ENCODE measurements at places on chromosomes 3 and 15.

- DNase-seq = no peak
Observed at GRCh38 chr3:128238184-128238489, 84.9 kb downstream of the EEFSEC start.

GRCh38 chr15:80309769-80310384 is 57.9 kb upstream of the CTXND1 start:
- no peak for DNase-seq

GRCh38 chr15:89802986-89803824 is 11.4 kb downstream of the ANPEP start:
- DNase-seq = no peak

DNA sequence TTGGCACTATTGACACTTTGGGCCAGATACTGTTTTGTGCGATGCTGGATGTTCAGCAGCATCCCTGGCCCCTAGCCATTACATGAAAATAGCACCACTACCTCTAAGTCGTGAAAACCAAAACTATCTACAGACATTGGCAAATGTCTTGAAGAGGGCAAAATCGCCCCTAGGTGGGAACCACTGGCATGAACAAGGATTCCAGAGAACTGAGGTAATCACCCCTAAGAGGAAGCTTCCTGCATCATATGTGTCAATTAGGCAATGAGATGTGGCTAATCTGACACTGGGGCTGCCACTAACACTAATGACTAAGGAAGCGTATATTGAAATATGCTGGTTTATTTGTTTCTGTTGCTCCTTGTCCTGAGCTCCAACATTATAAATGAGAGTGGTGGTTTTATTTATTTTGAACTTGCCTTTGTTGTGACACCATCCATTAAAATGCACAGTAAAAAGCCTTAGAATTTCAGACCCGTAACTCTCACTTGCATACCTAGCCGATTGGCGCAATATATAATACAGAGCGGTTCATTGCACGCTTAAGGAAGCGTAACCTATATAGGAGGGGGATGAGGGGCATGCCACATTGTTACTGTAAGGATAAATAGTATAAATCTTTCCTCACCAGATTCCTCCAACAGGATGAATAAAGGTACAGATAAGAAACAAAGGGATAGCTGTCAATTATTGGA is 299.8 kb upstream of the CNTN4 start:
- no peak for DNase-seq

DNA sequence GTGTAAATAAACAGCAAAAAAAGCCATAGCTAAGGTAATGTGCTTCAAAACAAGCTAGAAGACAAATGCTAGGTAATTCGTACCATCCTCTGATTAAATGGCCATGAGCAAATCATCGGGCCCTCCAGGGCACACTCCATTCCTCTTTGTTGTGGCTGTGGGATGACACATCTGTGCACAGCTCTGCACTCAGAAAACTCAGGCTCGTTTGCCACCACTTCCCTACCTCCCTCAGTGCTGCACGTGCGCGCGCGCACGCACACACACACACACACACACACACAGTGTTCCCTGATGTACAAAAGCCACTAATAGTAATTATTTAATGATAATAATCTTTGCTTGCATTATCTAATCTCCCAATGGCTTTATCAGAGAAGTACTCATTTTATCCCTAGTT is 336.6 kb downstream of the FEZF2 start:
- DNase-seq = no peak

DNA sequence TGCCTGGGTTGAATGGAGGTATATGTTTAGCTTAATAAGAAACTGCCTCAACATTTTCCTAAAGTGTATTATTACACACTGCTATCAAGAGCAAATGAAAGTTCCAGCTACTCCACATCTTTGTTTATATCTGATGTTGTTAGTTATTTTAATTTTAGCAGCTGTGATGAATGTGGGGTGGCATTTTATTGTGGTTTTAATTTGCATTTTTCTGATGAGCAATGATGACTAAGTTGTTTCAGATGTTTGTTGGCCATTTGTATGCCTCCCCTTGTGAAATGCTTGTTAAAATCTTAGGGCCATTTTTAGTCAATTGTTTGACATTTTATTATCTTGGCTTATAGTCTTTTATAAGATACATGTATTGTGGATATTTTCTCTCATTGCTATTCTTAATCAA is 260.4 kb upstream of the SLCO3A1 start:
- DNase-seq = no peak

GRCh38 chr3:171831936-171832335 is 11.2 kb upstream of the TMEM212 start:
- no peak for DNase-seq

GRCh38 chr3:10848261-10848660 is 32.2 kb downstream of the SLC6A11 start:
- DNase-seq = no peak

DNA sequence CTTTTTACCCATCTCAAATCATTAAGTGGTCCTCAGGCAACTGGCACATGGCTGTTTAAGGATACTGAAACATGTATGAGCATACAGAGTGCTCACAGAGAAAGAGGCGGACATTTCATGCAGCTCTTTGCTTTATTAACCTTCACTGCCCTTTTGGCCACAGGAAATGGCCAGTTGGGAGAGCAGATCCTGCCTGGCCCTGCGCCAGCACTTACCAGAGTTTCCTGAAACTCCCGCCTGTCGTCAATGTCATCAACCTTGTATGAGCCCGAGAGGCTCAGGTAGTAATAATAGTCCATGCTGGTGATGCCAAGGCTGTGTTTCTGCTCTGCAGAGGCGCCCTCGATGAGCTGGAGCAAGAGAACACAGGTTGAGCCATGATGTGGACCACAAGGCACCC is 17.8 kb downstream of the LDHAL6B start:
- no peak for DNase-seq

DNA sequence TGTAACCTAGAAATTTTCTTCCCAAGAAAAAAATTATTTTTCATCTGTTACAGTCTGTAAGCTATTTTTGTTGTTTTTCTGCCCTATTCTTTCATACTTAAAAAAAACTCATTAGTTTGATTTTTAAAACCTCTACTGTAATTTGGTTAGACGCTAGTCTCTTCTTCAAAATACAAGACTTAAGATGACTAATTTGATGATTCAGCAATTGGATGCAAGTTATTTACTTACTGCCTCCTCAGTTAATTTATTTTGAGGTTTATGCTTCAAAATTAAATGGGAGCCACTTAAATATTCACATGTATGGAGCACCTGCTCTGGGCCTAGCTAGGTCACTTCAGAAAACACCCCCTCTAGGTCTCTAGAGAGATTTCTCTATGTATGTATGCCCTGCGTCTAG is 132.4 kb downstream of the IQCH start:
- no peak for DNase-seq

DNA sequence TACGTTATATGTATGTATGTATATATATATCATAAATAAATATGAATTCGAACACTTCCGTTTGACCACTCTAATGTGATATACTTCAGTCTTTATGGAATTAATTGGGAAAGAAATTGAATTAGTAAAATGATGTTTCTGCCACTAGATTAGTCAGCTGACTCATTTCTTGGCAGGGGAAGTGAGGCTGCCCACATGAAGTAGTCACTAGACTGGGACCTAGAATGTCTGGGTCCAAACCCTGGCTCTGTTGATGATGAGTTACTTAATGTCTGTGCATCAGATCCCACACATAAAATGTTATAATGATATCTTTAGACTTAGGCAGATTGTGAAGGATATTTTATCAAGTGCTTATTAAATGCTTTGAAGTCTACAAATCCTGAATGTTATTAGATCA is 27.4 kb upstream of the ARL14 start:
- no peak for DNase-seq

DNA sequence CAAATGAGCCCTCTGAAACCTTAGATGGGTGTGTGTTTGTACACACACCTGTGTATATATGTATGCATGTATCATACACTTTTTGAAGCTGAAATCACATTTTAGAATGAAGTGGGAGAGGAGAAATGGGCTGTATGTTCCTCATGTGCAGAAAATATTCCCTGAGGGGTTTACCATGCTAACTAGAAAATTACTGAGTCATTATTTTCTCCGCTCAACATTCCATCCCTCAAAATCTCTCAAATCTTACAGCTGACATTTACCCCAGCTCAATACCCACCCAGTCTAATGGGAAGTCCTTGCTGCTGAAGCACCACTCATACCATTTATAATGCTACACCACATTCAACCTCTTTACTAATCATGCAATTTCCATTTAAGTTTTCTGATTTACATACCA is 138.6 kb downstream of the P2RY1 start:
- no peak for DNase-seq

DNA sequence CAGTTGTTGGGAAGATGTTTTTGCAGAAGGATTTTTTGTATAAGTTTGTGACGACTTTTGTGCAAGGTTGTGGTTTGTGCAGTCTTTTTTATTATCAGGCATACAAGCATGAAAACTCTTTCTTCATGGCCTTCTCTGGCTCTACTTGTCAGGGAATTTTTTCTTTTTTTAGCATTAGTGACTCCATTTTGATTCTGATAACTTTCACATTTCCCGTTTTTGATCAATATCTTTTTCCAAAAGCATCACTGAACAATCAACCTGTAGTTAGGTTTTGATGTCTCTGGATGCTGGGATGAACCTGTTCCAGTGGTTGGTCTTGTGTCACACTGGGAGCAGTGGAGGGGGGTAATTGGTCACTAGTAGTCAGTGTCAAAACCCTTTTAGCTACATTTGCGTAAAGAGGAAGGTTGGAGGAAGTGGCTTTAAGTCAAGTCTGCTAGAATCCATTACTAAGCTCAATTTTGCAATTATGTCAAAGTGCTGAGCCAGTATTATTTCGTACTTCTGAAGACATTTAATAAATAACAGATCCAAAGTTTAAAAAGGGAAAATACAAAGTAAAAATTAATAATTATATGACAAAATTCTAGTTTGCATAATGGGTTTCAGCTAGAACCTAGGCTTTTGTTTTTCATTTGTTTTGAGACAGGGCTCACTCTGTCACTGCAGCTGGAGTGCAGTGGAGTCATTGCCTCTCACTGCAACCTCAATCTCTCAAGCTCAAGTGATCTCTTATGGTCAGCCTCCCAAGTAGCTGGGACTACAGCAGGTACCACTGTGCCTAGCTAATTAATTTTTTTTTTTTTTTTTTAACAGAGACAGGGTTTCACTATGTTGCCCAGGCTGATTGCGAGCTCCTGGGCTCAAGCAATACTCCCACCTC is 18.8 kb upstream of the CFAP161 start:
- DNase-seq = no peak

- no peak for DNase-seq
Observed at GRCh38 chr3:87837076-87837475, 221.7 kb downstream of the CGGBP1 start.

GRCh38 chr3:36969540-36970432 is 23.1 kb downstream of the EPM2AIP1 start:
- DNase-seq = peak; percentile 48

GRCh38 chr3:172085557-172085895 is 46.1 kb downstream of the FNDC3B start:
- no peak for DNase-seq

GRCh38 chr15:41936649-41937567 is 35.4 kb downstream of the EHD4 start:
- DNase-seq = peak; percentile 83

DNA sequence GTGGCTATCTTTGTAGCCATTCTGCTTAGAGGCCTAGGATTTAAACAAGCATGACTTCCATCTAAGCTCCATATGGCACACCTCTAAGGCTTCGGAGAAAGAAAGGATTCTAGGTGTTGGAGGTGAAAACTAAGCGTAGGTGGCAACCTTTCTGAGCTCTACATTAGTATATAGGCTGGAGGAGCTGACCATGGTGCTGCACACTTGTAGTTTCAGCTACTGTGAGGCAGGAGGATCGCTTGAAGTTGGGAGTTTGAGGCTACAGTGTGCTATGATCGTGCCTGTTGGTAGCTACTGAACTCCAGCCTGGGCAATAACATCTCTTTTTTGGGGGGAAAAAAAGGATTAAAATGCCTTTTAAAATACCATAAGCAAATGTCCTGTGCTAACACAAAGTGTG is 7.4 kb downstream of the EAF1 start:
- DNase-seq = no peak

DNA sequence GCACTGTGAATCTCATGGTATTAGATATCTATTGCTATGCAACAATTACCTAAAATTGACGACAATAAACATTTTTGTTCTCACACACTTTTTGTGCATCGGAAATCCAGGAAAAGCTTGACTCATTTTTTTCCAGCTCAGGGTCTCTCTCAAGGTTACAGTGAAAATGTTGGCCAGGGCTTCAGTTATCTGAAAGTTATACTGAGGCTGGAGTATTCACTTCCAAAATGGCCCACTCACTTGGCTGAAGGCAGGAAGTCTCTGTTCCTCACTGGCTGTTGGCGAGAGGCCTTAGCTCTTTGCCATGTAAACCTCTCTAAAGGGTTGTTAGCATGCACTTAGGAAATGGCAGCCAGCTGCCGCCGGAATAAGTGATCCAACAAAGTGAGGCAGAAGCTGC is 41.4 kb downstream of the OSTN start:
- no peak for DNase-seq

DNA sequence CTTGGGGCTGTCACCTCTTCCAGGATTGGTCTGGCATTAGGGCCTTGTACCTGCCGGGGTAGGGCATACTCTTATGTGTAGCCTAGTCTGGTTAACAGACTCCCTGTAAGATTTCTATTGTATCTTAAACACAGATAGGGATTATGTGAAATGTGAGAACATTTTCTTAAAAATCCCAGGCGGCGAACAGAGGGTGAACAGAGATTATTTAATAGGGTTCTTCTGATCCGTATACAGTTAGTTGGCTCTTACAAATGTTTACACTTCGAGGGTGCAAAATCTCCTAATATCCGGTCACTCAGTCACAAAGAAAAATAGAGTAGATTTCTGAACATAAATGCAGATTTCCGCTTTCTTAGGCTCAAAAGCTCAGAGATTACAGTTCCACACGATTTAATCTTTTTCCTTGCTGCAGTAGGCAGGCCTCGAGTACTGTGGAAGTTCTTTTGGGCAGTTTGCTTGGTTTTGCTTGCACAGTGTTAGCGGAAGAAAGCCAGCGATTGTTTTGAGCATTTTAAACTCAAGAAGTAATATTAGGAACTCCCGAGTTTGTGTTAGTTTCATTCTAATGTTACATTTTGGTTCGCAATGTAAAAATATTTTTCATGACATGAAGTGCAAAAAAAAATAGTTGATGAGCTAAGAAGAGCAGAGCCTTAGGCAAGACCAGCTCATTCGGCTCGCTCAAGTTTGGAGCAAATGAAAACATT is 993 bp downstream of the PLCL2 start:
- no peak for DNase-seq

DNA sequence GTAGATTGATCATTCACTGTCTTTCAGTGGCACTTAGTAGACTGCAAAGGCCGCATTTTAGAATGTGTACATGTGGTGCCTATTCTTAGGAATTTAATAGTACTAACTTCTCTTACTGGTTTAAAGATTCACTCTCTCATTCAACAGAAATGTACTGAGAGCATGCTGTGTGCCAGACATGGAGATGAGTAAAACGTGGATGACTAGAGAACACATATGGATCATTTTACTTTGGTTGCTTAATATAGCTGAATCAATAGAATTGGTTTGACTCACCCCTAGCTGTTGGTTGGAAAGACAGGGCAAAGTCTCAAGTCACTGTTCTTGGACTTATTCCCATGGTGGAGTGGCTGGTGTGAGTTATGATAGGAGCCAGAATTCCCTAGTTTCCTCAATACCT is 109.1 kb upstream of the TNFAIP8L3 start:
- no peak for DNase-seq
